WTC11 (cell line): ENCODE measurements at places on chromosomes 1 and 21. TPM values are rescaled to one million over a fixed set of nuclear protein-coding genes. Genes with fewer than 3 reads are reported as not detected.

LY9 gene
- 0.18 TPM in 1 of 3 replicates, not detected in the others for total RNA-seq

FCRL5 gene
- 0.70 to 0.89 TPM (median 0.78 TPM) in 3 replicates for total RNA-seq

ADORA3 gene
- total RNA-seq, result 0.15 to 0.25 TPM in 2 of 3 replicates, not detected in the other

LRRC3 gene
- total RNA-seq, result 4.4 to 5.7 TPM (median 4.7 TPM) in 3 replicates

RHD gene
- total RNA-seq, result not detected in 3 replicates

VAV3 gene
- 7.7 to 10.0 TPM (median 8.3 TPM) in 3 replicates for total RNA-seq

OR2L5 gene
- total RNA-seq, result not detected in 3 replicates

COL16A1 gene
- 8.8 to 11.0 TPM (median 9.6 TPM) in 3 replicates for total RNA-seq

SHISAL2A gene
- 0.60 to 1.7 TPM (median 1.4 TPM) in 3 replicates for total RNA-seq

HHIPL2 gene
- total RNA-seq, result 0.11 to 0.23 TPM (median 0.14 TPM) in 3 replicates

CLCA4 gene
- not detected in 3 replicates for total RNA-seq

DNA sequence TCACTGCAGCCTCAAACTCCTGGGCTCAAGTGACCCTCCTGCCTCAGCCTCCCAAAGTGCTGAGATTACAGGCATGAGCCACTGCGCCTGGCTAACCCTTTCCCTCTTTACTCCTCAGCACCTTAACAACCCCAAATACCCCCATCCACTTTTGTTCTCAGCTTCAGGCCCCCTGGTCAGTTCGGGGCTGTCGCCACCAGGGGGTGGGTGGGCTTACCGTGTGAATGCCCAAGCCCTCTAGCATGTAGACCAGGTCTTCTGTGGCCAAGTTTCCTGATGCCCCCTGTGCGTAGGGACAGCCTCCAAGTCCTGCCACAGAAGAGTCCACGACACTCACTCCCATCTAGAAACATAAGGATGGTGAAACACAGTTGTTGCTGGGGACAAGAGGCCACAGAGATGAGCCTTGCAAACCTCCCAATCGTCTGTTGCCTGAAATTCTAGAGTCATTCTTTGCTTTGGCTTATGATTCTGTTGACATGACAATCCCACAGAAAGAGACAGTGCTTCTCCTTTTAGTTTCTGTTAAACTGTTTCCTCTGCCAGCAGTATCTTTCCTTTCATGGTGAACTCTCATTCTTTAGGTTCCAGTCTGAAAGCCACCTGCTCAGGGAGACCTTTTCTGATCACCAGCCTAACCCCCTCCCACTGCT lies 3.8 kb upstream of the GALE start:
- no peak for DNase-seq

DNA sequence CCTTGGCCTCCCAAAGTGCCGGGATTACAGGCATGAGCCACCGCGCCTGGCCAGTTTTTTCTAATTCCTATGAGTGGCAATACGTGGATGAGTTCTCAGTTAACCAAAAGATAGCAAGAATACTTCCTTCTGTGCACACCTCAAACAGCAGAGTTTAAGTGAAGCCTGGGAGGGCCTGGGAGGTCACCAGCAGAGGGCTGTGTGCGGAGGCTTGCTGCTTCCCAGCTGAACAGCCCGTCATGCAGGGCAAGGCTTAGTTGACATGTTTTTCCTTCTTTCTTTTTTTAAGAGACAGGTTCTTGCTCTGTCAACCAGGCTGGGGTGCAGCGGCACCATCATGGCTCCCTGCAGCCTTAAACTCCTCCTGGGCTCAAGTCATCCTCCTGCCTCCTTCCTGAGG lies 17.8 kb downstream of the GNG4 start:
- DNase-seq, result no peak

DNA sequence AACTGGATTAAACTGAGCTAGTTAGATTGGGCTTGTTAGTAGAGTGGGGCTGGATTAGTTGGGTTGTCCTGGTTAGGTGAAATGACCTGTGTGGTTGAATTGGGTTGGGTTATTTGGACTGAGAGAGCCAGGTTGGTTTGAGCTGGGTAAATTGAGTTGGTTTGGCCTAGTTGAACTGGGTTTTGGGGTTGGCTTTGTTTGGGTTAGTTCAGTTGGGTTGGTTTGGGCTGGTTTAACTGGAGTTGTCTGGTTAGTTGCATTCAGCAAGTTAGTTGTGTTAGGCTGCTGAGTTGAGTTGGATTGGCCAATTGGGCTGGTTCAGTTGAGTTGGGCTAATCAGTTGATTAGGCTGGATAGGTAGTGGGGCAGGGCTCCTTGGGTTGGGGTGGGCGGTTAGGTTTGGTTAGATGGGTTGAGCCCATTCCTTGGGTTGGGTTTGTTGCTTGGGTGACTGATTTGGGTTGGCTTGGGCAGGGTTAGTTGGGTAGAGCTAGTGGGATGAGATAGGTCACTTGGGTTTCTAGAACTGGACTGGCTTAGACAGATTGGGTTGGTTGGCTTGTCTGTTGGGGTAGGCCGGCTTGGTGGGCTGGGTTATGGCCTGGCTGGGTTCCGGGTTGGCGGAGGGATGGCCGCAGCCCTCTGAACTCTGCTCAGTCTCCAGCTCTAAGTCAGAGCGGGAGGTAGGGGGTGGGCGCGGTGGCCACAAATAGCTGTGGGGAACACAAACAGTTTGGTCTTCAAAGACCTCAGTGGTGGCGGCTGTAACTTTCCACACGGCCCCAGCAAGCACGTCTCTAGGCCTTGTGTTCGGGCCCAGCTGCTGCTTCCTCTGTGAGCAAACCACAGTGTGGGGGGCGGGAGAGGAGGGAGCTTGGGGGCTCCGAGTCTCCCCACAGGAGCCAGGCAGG lies 67.2 kb upstream of the RUNX3 start:
- DNase-seq, result no peak

- DNase-seq, result no peak
Observed at GRCh38 chr1:59081181-59081580, 215.7 kb upstream of the FGGY start.

DNA sequence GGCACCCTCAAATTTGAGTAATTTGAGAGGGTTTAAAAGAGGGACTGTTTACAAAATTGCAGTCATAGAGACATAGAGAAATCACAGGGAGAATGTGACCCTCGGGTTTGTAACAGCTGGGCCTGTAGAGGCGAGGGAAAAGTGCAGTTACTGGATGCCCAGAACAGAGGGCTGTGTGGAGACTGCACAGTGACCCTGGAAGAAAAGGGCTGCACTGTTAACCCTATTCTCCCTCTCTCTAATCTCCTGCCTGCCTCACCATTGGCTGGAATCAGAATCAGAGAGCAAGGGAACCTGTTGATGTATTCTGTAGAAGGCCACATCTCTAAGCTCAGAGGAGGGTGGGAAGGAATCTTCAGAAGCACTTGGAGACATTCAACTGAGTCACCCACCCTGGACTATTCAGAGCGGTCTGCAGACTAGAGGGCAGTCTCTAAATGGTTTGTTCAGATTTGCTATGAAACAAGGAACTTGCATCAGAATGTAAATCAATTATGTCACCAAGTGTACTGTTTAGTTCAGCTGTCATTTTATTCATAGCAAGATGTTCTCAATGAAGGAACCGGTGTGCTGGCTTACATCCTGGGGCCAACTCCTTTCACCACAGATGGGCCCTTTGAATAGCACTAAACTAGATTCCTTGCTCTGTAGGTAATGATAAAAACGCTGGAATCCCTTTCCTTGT lies 132.2 kb upstream of the HOOK1 start:
- no peak for DNase-seq

DNA sequence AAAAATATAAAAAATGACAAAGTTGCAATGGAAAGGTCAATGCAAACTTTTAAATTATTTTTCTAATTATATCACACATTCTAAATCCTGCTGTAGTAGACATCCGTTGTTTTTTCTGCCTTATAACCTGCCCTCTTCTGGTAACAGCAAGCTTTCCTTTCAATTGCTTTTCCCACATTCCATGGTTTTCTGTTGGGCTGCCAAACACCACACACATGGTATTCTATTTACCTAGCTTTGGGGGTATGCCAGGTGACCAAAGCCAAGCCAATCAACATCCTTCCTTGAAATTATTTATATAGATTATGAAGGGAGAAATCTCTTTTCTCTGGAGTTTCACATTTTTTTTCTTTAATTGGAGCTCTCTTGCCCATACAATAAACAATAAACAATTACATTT lies 3.4 kb upstream of the LAMC1 start:
- DNase-seq, result no peak

GRCh38 chr1:27525296-27526272 lies 35.6 kb upstream of the WASF2 start:
- peak; percentile 79 for DNase-seq

- DNase-seq, result no peak
Observed at GRCh38 chr1:39346872-39347271, 142.4 kb downstream of the MACF1 start.

GRCh38 chr1:62273953-62274352 lies 45.3 kb downstream of the KANK4 start:
- DNase-seq, result no peak

DNA sequence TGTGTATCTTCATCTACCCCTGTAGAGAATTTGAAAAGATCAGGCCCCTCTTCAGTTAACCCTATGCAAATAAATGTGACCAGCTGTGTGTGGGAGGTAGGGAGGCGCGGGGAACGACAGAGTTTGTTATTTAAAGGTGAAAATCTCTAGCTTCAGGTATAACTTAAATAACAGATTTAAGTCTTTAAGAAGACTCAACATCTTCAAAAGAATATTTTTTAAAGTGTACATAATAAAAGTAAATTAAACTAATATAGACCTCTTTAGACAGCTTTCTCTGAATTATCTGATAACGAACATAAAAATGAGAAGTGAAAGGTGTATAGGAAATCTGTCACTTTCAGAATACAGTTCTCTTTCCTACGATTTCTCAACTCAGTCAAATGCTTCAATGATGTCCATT lies 16.0 kb downstream of the ANGPTL3 start:
- no peak for DNase-seq

DNA sequence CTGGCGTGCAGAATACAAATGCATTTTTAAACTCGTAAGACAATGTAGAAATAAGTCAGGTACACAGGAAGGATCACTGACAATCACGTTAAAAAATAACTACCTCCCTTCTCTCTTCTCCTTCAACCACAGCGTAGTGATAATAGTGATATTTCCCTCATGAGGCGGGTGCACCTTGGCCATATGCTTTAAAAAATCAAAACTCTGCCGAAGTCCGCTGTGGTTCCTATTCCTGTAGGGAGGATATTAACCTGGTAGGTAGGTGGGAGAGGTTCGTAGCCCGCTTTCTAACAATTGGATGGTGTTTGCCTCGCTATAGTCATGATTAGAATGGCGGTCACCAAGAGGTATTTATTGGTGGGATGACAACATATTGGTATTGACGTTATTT lies 732 bp downstream of the GREM2 start:
- DNase-seq, result no peak

- DNase-seq, result no peak
Observed at GRCh38 chr1:16300436-16300835, 51.8 kb downstream of the FBXO42 start.

DNA sequence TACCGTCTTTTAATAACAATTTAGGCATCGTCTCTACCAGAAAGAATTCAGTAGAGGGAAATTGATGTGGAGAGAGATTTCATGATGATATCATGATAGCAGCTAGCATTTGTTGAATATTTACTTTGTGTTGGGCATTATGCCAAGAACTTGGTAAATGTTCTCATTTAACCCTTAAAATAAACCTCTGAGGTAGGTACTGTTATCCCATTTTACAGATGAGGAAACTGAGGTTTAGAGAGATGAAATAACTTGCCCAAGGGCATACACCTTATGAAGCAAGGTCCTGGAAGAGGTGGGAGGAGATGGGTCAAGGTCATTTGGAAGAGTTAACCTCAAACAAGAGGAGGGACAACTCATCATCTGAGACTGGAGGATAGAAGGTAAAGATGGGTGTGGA lies 34.8 kb downstream of the TSNAX start:
- no peak for DNase-seq

DNA sequence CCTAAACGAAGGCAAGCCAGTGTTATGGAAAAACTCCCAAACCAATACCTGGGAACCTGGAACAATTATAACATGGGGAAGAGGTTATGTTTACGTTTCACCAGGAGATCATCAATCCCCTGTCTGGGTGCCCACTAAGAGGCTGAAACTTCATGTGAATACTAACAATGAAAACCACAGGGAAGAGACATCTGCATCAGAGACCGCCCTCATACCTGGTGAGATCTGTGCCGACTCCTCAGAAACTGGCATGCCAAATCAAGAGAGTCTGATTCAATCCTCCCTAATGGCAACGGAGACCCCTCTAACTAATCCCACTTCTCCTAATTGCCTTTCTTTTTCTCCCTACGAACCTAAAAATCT lies 163.2 kb downstream of the IER5 start:
- DNase-seq, result no peak

DNA sequence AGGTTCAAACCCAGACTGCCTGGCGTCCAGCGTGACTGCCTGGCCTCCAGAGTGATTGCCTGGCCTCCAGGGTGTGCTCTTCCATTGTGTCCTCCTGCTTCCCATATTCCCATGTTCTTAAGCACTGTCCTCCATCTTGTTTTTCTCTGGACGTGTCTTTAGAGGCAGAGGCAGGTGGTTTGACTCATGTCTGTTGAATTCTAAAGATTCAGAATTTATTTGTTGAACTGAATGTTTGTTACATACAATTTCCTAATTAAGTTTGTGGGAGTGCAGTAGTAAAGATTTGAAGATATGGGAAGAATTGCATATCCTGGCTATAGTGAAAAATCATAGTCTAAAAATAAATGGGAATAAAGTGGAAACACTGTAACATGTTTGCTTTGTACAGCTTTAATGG lies 18.3 kb downstream of the ST6GALNAC3 start:
- no peak for DNase-seq

GRCh38 chr21:35333831-35334618 lies 284.9 kb upstream of the RUNX1 start:
- DNase-seq, result no peak

- DNase-seq, result no peak
Observed at GRCh38 chr1:163672976-163673758, 351.4 kb downstream of the NUF2 start.

DNA sequence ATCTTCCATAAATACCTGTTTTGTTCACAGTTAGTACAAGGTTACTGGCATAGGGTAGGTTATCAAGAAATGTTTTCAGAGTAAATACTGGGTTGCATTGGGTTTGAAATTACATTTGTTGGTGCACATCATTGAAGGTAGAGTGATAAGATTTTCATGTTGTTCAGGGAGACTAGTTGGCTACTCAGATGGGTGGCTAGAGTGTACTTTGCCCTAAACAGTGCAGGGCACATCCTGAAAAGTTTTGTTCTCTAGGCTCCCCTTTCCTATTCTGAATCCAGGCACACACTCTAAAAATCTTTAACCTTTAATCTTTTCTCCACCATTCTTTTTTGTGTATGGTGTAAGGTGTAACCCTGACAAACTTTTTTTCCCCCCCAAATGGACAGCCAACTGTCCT lies 18.0 kb downstream of the POU2F1 start:
- DNase-seq, result no peak

DNA sequence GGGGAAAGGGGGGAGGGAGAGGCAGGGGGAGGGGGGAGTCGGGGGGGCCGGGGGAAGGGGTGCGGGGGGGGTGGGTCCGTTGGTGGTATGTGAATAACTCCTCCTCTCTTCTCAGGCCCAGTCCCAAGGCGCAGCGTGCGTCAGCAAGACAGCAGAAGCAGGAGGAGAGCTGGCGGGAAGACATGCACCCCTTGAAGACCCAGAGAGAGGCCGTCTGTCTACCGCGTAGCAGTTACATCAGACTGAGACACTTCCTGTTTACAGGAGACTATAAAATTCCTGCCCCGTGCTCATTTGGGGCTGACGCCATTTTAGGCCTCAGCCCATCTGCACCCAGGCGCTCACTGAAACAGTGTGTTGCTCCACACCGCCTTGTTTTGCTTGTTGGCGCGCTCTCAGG lies 55.3 kb downstream of the SETD4 start:
- no peak for DNase-seq

GRCh38 chr1:74392840-74393239 lies 119.6 kb downstream of the LRRC53 start:
- DNase-seq, result no peak
